ENCODE measurements at places on chromosomes 11 and 22.

GRCh38 chr11:123040111-123040432 lies 21.9 kb downstream of the HSPA8 start:
- no peak for DNase-seq

DNA sequence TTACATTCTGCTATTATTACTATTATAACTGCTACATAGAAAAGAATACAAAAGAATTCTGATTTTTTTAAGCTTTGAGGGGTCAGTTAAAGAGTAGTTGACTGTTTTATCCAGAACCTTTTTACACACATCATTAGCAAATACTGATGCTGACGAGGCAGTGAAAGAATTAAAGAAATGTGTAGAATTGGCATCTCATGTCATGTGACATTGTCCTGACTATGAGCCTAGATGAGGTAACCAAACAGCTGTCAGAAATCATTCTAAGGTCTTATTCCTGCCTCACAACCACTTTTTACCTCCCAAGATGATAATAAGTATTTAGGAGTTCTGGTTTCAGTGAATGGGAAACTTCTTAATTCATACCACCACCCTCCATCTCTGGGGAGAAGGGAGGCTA lies 121.0 kb downstream of the SLC1A2 start:
- no peak for DNase-seq

DNA sequence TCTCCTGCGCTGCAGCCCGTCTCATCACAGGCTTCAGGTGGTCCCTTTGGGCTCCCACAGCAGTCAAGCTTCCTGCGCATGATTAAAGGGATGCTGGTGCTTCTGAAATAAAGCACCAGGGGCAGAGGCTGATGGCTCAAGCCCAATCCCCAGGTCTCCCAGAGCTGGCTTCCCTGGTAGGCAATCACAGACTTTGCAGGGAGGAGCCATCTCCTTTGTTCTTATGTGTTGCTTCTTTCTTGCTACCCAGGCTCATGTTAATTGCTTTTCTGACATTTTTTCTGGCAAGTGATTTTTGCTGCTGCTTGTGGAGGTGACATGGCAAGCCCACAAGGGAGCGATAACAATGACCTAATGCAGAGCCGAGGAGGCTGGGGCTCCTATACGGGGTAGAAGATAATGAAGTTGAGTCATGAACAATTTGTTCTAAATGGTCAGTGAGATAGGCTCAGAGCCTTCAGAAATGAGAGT lies 25.2 kb upstream of the PLET1 start:
- DNase-seq = peak; percentile 43

DNA sequence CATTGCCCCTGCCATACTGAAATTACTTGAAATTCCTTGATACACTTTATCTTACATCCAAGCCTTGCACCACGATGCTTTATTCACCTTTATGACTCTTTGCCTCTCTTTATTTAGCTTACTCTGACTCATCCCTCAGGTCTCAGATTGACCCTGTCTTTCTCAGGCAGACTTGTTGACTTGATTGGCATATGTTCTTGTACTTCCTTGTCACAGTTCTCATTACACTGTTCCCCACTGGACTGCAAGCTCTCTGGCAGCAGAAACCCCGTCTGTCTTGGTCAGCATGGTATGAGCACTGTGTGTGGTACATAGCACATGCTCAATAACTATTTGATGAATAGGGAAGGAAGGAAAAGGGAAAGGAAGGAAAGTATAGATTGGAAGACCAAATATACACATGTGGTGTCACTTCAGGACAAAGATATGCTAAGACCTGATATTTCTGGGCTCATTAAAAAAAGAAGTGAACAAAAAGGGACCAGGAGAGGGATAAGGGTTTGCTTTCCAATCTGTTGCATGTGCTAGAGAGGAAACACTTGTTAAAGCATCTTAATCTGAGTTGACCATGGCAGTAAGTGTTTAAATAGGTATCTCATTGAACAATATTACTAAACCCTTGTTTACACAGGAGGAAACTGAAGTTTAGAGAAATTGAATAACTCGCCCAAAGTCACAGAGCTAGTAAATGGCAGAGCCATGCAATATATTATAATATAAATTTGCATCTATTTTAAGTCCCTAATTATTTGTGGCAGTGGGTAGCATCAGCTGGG lies 7.2 kb downstream of the LYVE1 start:
- no peak for DNase-seq

DNA sequence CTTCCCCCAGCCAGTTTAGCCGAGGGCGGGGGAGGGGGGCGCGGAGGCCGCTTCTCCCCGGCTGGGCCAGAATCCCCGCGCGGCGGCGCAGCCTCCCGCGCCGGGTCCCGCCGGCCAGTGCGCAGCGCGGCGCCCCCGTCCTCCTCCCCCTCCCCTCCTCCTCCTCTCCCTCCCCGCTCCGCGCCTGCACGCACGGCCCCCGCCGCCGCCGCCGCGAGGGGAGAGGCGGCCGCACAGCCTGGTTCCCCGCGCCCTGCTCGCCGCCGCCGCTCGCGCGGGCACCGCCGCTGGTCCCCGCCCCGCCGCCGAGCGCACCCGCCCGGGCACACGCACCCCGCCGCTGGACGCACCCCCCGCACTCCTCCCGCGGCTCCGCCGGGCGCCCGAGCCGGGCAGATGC lies at the start of gene FLRT1:
Gene FLRT1 (plus strand): TSS at position 356 of the 400 bp plus-strand sequence. CDS start 80,337 bp downstream, outside the sequence.
- no peak for DNase-seq

- peak; percentile 32 for DNase-seq
These were observed 96.4 kb upstream of the AMOTL1 start for GRCh38 chr11:94671553-94672366.

GRCh38 chr11:34278175-34278574 lies 79.6 kb downstream of the ABTB2 start:
- DNase-seq = no peak

GRCh38 chr11:79482800-79483199 lies 42.0 kb upstream of the TENM4 start:
- no peak for DNase-seq

- DNase-seq = peak; percentile 80
These were observed 883.5 kb downstream of the OPCML start for GRCh38 chr11:132648851-132649250.

- DNase-seq = no peak
These were observed 110.6 kb downstream of the MSANTD4 start for GRCh38 chr11:105911454-105911853.

DNA sequence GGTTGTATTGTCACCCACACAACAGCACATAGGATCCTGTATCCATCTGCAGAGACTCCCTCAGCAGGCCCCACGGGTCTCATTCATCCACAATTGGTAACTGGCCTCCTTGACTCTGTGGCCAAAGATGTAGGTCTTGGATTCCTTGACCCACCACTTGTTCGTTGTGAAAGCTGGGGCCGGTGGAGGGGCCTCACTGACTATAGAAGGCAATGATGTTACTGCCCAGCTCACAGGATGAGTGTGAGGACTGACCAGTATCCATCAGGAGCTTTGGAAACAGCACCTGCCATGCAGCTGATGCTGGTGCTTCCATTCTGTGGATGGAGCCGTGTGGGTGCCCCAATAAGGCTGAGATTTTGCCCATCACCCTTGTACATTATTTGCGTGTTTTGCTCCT lies 615.7 kb downstream of the BRD1 start:
- no peak for DNase-seq

- no peak for DNase-seq
These were observed 26.9 kb upstream of the USP47 start for GRCh38 chr11:11814614-11815452.

- DNase-seq = no peak
These were observed 315.7 kb downstream of the MN1 start for GRCh38 chr22:27485842-27486241.

GRCh38 chr11:18321578-18321968 lies 367 bp downstream of the HPS5 start:
- DNase-seq = no peak

DNA sequence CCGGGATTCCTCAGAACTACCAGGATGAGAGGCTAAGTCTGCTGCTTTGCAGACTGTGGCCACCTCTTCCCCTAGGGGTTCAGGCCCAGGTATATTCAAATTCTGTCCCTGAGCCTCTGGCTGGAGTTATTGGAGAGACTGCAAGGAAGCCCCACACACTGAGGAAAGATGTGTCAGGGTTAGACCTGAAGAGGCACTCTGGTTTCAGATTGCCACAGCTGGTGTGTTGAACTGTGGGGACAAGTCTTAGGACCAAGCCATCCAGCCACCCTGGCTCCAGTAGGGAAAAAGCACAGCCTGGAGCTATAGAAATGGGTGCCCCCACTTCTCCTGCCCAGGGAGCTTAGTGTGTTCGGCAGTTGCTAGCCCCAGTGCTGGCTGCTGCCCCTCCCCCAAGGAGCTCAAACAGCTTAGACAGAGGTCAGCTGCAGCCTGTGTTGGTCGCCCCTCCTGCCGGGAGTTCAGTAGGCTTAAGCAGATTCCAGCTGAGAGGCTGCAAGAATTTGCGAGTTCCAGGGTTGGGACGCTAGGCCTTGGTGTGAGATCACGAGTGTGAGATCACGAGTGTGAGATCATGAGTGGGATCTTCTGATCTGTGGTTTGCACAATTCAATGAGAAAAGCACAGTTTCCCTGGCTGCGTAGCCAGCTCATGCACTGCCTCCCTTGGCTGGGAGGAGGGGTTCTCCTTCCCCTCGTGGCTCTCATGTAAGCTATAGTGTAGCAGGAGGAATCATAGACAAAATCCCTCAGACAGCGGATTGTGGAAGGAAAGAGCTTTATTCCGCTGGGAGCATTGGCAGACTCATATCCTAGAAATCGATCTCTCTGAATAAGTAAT lies 552.1 kb upstream of the CHORDC1 start:
- DNase-seq = no peak

- DNase-seq = peak; percentile 1
These were observed 2.6 kb downstream of the NELL1 start for GRCh38 chr11:20671856-20672546.

- DNase-seq = peak; percentile 72
These were observed at the start of gene NXPE2 for GRCh38 chr11:114678125-114679036. TSS of gene NXPE2 (plus strand) at chr11:114678527. CDS start at chr11:114678576, 49 bp downstream.

- DNase-seq = peak; percentile 31
These were observed 15.4 kb upstream of the TUBA8 start for GRCh38 chr22:18095101-18095805.

GRCh38 chr22:36702842-36703215 lies 723 bp downstream of the CACNG2 start:
- no peak for DNase-seq

DNA sequence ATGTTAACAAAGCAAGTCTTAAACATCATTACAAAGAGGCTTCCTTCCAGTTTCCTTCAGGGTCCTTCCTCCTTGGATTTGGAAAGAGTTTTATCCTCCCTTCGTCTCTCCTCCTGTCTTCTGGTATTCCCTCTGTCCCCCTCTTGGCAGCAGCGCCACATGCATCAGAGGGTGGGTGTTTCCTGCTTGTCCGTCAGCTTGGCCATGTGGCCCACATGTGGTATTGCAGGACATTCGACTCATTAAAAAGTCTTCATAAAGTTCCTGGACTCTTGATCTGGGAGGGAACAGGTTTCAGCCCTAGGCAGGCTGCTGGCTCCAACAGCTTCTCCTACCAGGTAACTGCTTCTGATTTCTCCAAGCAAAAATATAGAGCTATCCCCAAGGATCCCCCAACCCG lies 189.8 kb downstream of the CSNK2A3 start:
- peak; percentile 33 for DNase-seq

DNA sequence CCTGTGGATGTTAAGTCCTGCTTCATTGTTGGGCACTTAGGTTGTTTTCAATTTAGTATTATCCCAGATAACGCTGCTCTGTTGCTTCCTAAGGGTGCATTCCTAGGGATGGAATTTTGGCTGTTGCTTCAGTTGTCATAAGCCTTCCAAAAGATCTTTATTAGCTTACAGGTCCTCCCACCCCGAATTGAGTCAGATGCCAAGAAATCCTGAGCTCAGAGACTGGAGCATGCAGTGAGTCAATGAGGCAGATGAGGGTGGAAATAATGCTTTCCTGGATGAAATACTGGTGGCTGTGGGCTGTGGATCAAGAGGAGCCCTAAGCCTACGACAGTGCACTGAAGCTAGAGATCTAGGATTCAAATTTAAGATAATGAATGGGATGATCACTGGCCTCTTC lies 10.7 kb upstream of the IL18BP start:
- peak; percentile 93 for DNase-seq

DNA sequence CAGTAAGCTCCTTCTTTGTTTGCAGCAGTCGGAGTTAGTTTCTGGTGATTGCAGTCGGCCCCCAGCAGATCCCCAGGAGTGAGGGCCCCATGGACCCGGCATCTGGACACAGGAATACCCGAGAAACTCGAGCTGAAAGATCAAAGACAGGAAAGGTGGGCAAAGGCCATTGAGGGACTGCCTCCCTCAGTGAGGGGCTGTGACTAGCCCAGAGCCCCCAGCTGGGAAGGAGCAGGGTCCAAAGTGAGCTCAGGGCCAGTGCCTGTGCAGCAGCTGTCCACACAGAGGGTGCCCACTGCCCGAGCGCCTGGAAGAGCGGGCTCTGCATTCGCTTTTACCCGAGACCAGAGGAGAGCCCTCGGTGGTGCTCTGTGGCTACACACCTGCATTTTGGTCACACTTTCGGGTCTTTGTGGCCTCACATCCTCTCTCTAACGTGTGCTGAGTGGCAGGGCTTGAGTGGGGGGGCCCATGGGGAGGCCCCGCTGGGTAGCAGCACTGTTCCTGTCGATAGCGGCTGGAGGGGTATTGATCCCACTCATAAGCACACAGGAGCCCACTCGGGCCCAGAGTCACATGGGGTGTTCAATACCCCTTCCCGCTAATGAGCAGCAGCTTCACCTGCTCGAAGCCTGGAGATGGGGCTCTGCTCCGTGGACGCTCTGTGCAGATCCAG lies 532.9 kb downstream of the TBC1D22A start:
- no peak for DNase-seq

DNA sequence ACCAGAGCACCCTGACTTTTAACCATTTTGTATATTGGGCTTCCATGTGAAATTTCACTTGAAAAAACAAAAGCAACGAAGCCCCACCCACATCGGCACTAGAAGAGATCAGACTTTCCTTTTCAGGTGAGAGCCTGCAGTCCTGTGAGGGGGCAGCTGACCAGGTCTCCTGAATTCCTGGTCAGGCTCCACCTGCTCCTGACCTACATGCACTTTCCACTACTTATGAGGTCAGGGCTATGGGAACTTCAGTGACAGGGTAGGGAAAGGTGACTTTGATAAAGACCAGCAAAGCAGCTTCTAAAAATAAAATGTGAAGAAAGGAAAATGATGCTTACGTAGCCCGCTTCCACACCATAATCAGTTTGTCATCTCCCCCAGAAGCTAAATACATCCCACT lies 24.7 kb downstream of the HIRA start:
- DNase-seq = no peak

- DNase-seq = no peak
These were observed 11.0 kb downstream of the JAML start for GRCh38 chr11:118213781-118214180.

DNA sequence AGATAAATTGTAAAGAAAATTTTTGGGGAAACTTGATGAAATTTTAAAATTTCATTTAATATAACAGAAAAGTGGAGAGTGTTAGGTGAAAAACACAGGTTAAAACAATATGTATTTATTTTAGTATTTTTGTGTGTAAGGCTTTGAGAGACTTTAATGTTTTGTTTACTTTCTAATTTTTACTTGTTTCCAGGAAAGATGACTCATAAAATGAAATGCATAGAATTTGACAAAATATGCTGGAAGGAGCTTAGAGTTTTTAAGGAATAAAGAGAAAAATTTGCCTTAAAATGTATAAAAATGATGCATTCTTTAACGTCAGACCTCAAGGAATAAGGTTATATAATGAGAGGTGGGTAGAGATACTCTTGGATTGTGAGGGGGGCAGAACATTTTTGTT lies 1205.1 kb upstream of the CNTN5 start:
- DNase-seq = no peak

- DNase-seq = no peak
These were observed 120.7 kb upstream of the TENM4 start for GRCh38 chr11:79561496-79561895.

GRCh38 chr11:46672381-46672839 lies 28.0 kb downstream of the ARHGAP1 start:
- DNase-seq = no peak
